Stimulated activated CD4-positive, alpha-beta T cell treated with anti-CD3 and anti-CD28 coated beads, Interleukin-4, amount 100 ng/mL, for 1 hour (primary cell): ENCODE measurements at places on chromosomes 13 and 19.

DNA sequence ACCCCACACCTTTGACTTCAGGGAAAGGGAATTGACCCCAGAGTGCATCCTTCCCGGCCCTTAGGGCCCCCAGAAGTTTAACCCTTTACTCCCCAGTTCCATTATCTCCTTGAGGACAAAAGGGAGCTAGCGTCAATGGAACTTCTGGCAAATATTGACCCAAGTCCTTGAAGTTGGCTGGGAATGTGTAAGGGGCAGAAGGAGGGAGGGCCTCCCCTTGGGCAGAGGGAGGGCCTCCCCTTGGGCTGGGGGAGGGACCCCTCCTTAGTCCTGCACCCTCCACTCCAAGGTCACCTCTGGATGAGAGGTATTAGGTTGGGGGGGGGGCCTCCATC is 3.0 kb upstream of the TMEM59L start:
- DNase-seq = no peak

- no peak for DNase-seq
These were observed 52.5 kb downstream of the SPACA7 start for GRCh38 chr13:112428704-112429103.

DNA sequence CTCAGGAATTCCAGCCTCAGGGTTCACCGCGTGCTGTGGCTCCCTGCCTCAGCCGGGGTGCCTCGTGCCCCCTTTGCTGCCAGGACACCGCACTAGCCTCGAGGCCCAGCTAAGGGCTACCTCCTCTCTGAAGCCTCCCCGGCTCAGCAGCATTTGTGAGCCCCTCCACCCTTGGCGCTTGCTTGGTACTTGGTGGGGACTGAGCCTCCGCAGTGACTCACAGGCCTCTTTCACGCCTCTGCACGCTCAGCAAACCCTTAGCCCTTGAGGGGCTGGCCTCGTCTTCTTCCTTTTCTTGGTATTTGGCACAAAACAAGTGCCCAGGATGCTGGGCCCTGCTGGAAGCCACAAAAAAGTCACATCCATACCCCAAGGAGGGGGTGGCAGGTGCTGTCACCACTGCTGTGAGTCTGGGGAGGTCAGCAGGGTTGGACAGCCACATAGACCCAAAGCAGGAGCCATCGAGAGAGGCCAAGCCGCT is 85.4 kb upstream of the TM9SF2 start:
- DNase-seq = peak; percentile 61

DNA sequence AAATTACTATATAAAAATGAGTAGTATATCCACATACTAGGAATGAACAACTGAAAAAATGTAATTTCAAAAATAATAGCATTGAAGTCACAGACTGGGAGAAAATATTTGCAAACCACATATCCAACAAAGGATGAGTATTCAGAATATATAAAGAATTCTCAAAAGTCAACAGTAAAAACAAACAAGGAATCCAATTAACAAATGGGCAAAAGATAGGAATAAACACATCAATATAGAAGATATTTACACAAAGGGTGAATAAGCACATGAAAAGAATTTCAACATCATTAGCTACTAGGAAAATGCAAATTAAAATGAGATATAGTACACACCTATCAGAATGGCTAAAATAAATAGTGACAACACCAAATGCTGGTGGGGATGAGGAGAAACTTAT is 37.0 kb downstream of the MYCBP2 start:
- no peak for DNase-seq

DNA sequence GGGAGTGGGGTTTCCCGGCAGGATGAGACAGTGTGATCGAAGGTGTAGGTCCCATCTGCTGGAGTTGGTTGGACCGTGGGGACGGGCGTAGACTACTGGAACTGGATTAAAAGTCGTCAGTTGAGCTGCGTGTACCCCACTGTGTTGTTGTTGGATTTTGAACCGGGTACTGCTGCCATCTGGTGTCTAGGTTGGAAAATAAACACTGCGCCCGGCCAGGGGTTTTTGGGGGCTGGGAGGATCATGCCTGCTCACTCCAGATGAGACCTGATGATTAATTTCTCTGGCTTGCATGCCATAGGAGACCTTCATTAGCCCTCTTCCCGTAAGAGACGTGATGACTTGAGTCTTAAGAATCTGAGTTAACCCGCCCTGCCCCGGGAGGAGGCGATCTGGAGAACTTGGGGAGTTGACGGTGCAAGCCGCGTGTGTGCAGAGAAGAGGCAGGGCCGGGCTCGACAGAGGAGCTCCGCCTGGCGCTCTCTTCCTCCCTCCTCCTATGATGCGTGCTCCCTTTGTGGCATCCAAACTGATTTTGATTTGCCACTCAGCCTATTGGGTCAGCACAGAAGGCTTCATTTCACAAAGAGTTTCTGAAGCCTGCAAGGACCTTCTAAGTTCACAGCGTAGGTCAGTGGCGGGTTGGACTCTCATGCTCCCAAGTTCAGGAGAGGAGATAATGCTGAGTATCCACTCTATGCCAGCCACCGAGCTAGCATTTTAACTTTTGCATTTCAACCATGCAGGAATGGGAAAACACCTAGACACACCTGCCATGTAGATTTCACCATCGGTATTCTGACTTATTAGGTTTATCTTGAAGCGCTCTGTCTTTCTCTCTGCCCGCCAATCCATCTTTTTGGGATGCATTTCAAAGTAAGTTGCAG is 2.7 kb downstream of the UHRF1 start:
- DNase-seq = peak; percentile 72

DNA sequence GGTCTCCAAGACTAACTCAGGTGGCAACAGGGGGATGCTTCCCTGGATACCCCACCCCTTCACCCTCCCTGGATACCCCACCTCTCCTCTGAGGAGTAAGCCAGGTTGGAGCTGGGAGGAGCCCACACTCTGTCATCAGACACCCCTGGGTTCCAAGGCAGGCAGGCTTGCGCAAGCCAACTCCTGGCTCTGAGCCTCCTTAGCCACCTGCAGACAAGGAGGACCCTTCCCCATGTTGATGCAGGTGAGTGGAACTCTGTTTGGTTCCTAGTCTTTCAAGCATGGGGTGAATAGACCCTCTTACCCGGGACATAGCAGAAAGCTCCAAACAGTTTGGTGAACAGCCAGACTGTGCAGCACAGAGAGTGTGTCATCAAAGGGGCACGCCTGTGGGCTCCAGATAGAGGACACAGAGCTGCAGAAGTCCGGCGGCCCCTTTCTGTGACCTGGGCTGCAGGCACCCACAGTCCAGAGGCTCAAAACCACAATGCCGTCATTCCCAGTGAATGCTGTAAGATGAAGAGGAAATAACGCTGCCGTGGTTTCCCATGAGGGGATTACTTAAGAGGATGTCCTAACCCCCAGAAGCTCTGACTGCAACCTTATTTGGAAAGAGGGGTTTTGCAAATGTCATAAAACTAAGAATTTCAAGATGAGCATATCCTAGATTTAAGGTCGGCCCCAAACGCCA is 12.1 kb upstream of the HAS1 start:
- no peak for DNase-seq

DNA sequence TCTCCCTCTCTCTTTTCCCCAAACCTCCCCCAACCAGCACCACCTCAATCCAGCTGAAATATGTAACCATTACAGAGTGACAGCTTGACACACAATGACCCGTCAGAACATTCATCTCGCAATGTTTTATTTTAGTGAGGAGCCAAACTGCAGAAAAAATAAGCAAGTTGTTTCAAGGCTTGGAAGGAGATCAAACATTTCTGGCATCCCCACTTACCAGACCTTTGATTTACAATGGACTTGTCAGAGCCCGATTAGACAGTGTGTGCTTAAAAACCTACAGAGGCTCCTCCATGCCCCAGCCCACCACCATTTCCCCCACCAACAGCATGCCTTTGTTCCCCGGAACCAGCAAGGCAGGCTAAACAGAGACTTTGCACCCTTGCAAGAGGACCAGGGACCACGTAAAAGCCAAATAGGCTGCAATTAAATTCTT is 382.8 kb upstream of the ZNF507 start:
- DNase-seq = no peak

GRCh38 chr13:97165502-97166425 is 56.4 kb upstream of the MBNL2 start:
- DNase-seq = no peak

DNA sequence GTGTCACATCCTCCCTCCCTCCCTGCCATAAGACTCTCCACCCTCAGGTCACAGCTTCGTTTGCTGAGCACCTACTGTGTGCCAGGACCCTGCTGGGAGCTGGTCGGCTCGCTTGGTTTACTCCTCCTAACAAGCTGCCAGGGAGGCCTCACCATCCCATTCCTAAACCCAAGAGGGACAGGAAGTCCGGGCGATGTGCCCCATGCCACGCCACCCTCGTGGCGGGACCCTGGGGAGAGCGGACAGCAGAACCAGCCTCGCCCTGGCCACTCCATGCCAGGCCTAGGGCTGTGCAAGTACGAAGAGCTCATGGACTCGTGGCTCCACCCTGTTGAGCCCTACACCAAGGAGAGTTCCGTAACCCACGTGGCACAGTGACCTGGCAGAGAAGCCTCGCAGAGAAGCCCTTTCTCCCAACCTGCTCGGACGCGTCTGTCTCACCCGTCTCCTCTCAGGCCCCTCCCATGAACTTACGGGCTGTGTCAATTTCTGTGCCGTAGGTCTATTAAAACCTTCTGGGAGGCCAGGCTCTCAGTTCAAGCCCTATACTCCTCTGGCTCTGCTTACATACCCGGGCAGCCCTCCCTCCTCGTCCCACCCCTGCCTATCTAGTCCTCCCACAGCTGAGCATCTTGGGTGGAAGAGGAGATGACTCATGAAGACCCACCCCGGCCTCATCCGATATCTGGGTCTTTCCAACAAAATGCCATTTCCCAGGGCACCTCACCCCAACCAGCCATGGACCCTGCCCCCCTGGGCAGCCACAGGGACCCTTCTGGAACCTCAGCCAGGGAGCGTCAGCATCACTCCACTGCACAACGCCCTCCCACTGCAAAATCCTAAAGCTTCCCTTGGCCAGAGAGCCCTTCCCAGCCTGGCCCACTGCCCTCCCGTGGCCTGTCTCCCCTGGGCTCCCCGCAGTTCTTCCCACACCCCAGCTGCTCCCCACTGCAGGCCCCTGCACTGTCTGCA is 2.6 kb downstream of the UBXN6 start:
- no peak for DNase-seq
